Globus pallidus (tissue), 1 donor: ENCODE measurements at places on chromosomes 13 and 19.

- no peak for DNase-seq
These were observed 13.1 kb downstream of the GRAMD1A start for GRCh38 chr19:35013041-35013819.

DNA sequence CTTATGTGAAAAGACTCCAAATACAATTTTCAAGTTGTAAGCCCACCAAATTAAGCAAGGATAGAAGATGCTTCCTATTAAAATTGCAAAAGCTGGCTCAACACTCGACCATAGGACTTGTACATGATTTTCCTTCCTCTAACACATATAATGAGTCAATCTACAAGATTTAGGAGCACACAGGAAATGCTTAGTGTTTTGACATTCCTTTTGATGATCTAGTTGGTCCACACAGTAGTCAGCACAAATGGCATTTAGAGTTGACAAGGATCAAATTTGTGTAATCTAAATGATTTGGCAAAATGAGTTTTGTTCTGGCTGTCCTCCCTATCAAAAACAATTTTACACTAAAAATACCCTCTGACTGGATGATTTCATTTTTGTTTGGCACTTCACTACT is 340.2 kb downstream of the DIAPH3 start:
- no peak for DNase-seq

DNA sequence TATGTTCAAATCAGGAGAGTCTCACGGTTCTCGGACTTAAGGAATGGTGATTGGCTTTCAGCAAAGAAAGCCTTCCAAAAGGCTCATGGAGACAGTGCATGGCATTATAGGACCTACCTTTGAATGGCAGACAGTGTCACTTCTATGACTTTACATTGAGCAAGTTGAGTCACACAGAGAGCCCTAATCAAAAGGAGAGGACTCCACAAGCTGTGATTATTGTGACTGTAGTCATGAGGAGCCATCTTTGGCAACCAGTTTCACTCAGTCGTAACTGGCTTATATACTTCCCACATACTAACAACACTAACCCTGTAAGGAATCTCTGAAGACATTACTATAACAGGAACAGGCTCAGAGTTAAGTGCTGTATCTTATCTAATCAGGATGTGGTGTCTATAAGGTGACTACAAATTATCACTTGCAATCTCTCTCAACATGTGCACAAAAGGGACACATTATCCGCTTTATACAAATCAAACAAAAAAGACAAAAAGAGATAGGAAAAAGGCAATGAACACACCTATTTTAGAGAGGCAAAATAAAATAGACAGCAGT is 6.1 kb downstream of the LGALS14 start:
- DNase-seq = no peak

- DNase-seq = no peak
These were observed 100.3 kb downstream of the ITGBL1 start for GRCh38 chr13:101552786-101553185.

DNA sequence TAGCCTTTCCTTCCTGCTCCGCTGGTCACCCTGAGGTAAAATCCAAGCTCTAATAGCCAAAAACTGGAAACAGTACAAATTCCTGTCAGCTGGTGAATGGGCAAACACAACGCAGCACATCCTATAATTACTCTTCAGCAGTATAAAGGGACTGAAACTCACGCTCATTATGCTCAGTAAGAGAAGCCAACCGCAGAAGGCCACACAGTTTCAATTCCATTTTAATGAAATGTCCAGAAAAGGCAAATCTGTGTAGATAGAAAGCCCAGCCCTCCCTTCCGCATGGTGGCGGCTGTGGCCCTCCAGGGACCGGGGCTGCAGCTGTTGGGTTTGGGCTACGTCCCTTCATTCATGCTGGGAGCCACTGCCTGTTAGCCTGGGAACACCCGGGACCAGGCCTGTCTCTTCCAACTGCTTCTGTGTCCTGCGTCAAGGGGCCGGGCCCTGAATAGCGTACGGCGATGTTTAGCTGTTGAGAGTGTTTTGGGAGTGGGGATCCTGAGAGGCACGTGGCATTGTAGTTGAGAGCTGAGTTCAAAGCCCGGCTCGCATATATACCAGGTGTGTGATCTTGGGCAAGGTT is 23.5 kb downstream of the NKPD1 start:
- DNase-seq = peak; percentile 47

DNA sequence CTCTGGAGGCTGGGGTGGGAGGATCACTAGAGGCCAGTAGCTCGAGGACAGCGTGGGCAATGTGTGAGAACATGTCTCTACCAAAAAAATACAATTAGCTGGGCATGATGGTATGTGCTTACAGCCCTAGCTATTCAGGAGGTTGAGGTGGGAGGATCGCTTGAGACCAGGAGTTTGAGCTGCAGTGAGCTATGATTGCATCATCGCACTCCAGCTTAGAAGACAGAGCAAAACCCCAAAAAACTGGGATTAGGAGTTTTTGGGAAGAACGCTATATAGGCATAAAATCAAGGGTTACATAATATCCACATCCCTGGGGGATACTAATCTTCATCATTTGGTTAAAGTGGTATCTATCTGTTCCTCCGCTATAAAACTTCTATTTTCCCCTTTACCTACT is 155.5 kb downstream of the CACNA1A start:
- DNase-seq = no peak

DNA sequence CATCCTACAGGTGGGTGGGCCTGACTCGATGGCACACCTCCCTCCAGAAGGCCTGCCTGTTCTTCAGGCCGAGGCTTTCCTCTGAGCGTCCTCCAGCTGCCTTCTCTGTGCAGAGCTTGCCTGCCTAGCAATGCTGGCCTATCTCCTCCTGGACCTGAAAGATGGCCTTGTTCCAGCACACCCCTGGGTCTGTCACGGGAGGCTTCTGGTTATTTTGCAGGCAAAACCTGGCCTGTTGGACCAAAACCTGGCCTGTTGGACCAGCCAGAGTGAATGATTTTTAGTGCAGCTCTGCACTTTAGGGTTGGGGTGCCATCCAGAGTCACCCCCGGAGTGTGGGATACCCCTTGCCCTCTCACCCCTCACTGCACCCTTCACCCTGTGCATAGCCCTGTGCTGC is 128.4 kb downstream of the KATNAL1 start:
- DNase-seq = no peak

GRCh38 chr19:7159105-7159933 is 89.8 kb downstream of the ZNF557 start:
- no peak for DNase-seq

DNA sequence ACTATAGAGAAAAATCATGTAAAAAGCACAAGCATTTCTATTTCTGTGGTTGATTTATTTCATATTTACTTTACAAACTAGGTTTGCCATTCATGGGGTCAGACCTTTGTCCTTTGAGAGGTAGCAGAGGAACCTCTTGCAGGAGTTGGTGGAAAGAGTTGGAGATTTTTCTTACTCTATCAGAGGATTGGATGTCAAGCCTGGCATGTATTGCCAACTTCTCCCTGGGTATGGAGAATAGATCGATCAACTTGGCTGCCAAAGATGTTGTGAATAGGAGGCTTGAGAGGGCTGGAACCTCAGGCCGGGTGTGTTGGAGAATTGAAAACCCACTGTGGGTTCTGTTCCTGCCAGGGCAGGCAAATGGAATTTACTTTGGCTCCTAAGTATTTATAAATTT is 81.2 kb downstream of the WDFY2 start:
- no peak for DNase-seq

GRCh38 chr13:49466292-49466838 is 22.3 kb downstream of the SETDB2 start:
- no peak for DNase-seq

- no peak for DNase-seq
These were observed 45.3 kb downstream of the SLC7A9 start for GRCh38 chr19:32824191-32824751.

DNA sequence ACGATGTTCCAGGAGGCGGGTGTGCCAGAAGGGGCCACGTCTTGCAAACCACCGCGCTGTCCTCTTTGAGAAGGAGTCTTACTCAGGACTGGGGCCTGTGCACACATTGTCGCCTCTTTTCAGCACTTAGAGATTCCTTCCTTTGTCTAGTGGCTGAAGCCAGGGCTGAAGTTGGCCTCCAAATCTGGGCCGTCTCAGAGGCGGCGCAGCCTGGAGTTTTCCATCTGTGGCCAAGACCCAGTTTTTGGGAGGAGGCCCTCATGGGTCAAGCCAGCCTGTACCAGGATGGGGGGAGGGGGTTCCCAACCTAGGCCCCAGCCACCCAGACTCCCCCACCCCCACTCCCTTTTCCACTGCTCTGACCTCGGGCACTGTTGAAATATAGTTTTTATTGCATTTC is 11.8 kb downstream of the ANO8 start:
- DNase-seq = no peak

GRCh38 chr19:20154636-20155035 is 12.4 kb upstream of the ZNF486 start:
- no peak for DNase-seq

DNA sequence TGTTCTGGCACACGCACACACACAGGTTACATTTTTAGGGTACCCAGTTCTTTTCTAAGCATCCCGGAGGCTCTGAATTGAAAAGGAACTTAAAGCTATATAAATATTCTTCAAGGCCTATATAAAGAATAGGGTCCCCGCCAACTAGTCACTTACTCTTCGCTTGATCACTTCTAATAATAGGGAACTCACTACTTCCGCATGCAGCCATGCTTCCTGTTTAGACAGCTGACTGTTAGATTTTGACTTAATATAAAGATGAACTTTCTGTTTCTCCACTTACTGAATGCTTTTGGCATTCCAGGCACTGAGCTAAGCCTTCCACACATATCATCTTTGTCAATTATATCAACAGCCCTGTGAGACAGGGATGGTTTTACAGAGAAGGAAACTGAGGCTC is 259.6 kb downstream of the TSHZ3 start:
- peak; percentile 22 for DNase-seq

GRCh38 chr19:45670670-45671453 is 2.8 kb downstream of the GIPR start:
- DNase-seq = peak; percentile 84

- peak; percentile 95 for DNase-seq
These were observed 3.7 kb downstream of the ZSCAN22 start for GRCh38 chr19:58330458-58330857.

GRCh38 chr13:26050568-26051230 is 1.1 kb downstream of the SHISA2 start:
- DNase-seq = peak; percentile 62

DNA sequence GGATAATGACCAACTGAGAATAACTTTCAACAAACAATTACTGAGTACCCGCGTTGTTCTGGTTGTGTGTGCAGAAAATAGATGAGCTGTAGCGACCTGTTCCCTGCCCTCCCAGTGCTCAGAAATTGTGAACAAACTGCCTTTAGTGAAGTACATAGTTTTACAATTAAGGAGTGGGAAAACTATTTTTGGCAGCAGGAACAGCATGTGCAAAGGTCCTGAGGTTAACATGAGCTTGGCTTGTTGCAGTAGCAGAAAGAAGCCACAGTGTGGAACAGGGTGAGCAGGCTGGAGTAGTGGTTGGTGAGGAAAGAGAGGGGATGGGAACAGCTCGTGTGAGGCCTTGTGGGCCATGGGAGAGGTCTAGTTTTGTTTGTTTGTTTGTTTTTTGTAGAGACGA is 16.0 kb downstream of the RYR1 start:
- no peak for DNase-seq

DNA sequence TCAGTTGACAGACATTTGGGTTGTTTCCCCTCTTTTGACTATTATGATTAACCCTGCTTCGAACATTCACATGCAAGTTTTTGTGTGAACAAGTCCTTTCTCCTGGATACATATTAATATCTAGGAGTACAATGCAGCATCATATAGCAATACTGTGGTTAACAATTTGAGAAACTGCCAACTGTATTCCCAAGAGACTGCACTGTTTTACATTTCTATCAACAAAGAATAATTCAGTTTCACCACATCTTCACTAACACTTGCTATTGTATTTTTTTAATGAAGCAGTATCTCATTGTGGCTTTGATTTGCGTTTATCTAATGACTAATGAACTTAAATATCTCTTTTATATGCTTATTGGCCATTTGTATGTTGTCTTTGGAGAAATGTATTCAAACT is 184.6 kb upstream of the NBEA start:
- DNase-seq = no peak

- DNase-seq = no peak
These were observed 6.5 kb upstream of the SCEL start for GRCh38 chr13:77528834-77529500.

DNA sequence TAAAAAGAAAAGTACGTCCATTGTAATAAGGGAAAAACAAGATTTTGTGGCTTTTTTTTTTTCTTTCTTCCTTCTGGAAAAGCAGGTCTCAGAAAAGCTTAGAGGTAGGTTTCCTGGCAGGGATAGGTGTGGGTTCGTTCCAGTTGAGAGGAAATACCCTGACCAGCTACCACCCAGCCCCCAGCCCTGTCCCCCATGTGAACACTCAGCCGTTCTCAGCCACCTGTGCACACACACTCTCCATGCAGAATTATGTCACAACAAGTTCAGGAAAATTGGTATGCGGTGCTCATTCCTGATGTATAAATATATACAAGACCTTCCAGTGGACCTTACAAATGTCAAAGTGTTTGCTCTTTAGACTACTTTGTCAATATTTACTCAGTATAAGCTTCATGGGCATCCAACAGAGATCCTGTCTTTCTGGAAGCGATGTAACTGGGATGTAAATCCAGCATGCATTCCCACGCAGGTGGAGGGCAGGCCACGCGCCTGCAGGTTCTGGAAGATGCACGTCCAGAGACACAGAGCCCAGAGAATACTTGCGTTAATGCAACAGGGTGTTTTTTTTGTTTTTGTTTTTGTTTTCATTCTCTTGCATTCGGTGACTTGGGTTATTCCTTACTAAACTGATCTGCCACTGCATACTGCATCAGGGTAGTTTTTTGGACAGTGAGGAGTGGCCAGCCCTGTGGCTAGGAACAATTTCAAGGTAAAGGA is 68.8 kb downstream of the TSHZ3 start:
- no peak for DNase-seq

DNA sequence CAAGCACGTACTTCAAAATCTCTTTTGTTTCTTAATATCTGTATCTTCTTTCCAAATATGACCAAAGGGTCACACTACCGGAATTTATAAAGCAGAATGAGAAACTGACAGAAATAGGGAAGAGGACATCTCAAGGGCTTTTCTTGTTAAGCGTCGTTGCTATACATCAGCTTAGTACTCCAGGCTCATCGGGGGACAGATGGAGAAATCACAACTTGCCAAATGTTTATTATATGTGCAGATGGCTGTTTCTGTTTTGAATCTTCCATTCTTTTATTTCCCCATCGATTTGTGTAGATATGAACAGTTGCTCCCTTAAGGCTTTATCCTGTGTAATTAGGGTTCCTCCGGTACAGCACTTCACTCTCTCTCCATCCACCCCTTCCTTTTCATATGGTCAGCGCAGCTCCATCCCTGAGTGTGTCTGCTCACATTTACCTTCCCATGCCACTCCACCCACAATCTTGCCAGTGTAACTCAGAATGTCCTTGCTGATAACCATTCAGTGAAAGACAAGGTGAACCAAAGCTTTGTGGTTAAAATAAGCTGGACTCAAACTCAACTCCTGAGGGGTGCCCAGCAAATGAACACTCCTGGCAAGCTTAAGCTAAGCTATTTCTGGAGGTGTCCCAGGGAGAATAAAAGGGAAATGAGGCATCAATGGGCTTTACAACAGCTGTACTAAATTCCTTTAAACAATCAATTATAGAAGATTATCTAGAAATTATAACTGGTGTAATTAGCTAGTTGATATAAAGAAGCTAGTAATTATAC is 51.3 kb downstream of the TBC1D4 start:
- no peak for DNase-seq

GRCh38 chr13:40476175-40476958 is 190.1 kb downstream of the FOXO1 start:
- DNase-seq = no peak

GRCh38 chr13:110328573-110328972 is 21.5 kb downstream of the COL4A2 start:
- DNase-seq = no peak
